Immature natural killer cell (primary cell): ENCODE measurements at places on chromosomes 7 and 10. TPM values are rescaled to one million over a fixed set of nuclear protein-coding genes. Genes with fewer than 3 reads are reported as not detected.

Gene PRLHR
- polyA plus RNA-seq, result not detected

Gene LAMB1
- not detected for polyA plus RNA-seq

Gene ENKUR
- 0.12 TPM for polyA plus RNA-seq

Gene CHAT
- not detected for polyA plus RNA-seq

Gene FXYD4
- polyA plus RNA-seq, result not detected

Gene MTERF1
- 8.9 TPM for polyA plus RNA-seq

Gene HYAL4
- not detected for polyA plus RNA-seq

Gene CPN1
- not detected for polyA plus RNA-seq

DNA sequence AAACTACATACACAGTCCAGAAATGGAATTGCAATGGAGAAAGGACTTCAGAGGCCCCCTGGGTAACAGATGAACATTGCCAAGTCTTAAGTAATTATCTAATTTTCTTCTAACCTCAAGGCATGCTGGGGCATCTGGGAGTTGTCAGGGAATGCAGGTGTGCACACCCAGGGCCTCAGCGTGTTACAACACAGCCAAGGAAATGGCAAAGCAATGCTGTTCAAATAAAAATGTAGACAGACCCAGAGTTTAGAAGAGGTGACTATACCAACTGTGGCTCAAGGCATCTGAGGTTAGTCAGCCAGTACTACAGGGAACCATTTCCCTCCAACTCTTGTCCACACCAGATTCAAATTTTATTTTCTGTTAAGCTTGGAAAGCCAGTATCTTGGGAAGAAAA, 73.6 kb downstream of the CCDC3 start:
- H3K27me3 ChIP-seq, result peaks cover 2% of the 10 kb centered on the region
- no peak overlapping the region for H3K4me3 ChIP-seq
- no peak overlapping the region for H3K27ac ChIP-seq
- H3K4me1 ChIP-seq, result no peaks in the 10 kb centered on the region

- DNase-seq, result no peak
- peaks cover 15% of the 10 kb centered on the region for H3K27me3 ChIP-seq
- H3K4me3 ChIP-seq, result no peak overlapping the region
- no peak overlapping the region for H3K27ac ChIP-seq
- H3K4me1 ChIP-seq, result no peaks in the 10 kb centered on the region
Measured at GRCh38 chr10:3516923-3517255, 268.1 kb downstream of the KLF6 start.

DNA sequence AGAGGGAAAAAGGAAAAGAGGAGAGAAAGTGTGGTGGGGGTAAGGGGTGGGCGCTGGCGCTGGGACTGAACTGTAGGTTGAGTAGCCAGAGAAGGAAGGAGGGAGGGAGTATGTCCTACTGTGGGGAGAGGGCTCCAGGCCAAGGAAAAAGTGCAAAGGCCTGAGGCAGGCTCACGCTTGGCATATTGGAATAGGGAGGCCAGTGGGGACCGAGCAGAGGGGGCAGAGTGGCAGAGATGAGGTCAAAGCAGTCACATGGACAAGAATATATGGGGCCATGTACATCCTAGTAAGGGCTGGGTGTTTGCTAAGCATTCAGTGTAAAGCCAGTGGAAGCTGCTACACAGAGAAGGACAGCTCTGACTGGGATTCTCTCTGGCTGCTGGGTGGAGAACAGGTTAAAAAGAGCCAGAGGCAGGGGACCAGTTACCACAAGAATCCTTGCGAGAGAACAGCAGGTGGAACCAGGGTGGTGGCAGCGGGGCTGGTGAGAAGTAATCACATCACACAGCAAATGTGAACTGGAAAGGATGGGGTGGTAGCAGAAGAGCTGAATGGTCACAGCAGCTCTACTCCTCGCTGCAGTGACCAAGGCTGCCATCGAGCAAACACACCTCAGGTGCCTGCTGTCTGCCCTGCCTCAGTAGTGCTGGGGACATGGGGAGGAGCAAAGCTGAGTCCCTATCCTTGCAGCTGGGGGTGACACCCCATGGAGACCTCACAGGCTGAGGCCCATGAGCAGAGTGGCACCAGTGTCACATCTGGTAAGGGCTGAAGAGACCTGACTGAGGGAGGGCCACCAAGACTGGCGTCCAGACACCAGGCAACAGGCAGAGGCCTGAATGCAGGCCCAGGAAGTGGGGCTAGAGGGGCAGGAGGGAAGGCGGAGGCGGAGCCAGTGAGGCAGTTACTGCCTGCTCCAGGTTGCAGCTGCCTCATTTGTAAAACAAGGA, 39.5 kb downstream of the FAM53B start:
- peak; percentile 39 for DNase-seq
- H3K27me3 ChIP-seq, result peaks cover 15% of the 10 kb centered on the region
- H3K27ac ChIP-seq, result peak overlapping the region; percentile 99
- peaks cover 100% of the 10 kb centered on the region for H3K4me1 ChIP-seq
- peaks cover 36% of the 10 kb centered on the region for H3K36me3 ChIP-seq
- peak overlapping the region; percentile 61 for H3K4me3 ChIP-seq

GRCh38 chr7:159022238-159022993, 122.3 kb downstream of the VIPR2 start:
- no peak for DNase-seq
- peaks cover 5% of the 10 kb centered on the region for H3K27me3 ChIP-seq
- no peaks in the 10 kb centered on the region for H3K36me3 ChIP-seq
- no peak overlapping the region for H3K27ac ChIP-seq

GRCh38 chr7:151125846-151126481, 39.7 kb downstream of the AGAP3 start:
- DNase-seq, result no peak
- no peak overlapping the region for H3K4me3 ChIP-seq
- H3K4me1 ChIP-seq, result no peaks in the 10 kb centered on the region
- H3K27ac ChIP-seq, result no peak overlapping the region
- H3K27me3 ChIP-seq, result no peaks in the 10 kb centered on the region

GRCh38 chr7:137755846-137756651, 90.7 kb downstream of the DGKI start:
- H3K4me3 ChIP-seq, result no peak overlapping the region
- H3K4me1 ChIP-seq, result no peaks in the 10 kb centered on the region
- no peak for DNase-seq

- H3K27ac ChIP-seq, result no peak overlapping the region
- H3K4me1 ChIP-seq, result peaks cover 73% of the 10 kb centered on the region
- no peak overlapping the region for H3K4me3 ChIP-seq
- no peak for DNase-seq
Measured at GRCh38 chr7:27944643-27945042, 204.7 kb downstream of the TAX1BP1 start.

DNA sequence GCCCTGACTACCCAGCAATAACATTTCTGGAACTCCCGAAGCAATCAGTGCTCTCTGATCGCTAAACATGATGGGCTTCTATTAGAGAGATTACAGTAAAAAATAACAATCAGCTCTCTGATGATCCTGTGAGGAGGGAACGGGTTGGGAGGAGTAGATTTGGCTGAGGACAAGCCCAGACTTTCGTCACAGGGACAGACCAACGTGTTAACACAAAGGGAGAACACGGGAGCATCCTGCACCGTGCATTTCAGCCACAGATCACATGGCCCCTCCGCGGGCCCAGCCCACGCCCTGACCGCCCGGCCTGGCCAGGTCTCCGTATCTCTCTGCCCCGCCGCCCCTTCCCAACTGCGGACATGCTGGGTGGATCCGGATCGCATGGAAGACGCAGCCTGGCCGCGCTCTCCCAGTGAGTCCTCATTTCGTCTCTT, 95.0 kb upstream of the AGBL3 start:
- peaks cover 11% of the 10 kb centered on the region for H3K27me3 ChIP-seq
- peaks cover 2% of the 10 kb centered on the region for H3K4me1 ChIP-seq
- no peak overlapping the region for H3K4me3 ChIP-seq
- no peak for DNase-seq
- H3K27ac ChIP-seq, result no peak overlapping the region

DNA sequence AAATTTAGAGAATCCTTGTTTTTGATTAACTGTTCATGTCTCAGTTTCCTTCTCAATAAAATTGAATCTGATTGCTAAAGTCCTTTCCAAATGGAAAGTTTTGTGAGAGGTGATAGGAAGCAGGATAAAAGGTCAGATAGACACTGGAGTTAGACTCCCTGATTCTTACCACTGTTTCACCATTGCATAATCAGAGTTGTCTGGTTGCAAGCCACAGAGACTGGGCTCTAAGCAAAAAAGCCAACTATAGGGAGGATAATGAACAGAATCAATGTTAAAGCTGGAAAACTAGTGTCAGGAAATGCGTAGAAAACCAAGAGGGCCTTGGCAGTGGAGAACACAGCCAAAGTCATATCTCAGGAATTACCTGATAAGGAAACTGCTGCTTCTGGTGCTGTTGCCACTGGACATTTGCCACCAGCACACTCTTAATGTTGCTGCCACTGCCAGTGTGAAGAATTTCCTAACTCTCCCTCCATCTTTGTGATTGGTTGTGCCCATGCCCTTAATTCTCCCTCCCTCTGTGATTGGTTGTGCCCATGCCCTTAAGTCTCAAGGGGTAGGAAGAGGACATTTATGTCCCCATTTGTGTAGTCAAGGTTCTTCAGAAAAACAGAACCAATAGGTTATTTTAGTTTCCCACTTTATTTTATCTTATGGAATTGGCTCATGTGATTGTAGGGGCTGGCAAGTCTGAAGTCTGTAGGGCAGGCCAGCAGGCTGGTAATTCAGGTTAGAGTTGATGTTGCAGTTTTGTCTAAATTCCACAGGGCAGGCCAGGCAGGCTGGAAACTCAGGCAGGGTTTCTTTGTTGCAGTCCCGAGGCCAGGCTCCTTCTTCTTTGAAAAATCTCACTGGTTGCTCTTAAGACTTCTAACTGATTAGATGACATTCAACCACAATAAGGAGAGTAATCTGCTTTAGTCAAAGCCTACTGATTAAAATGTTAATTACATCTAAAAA, 639.0 kb downstream of the REEP3 start:
- H3K27ac ChIP-seq, result no peak overlapping the region
- H3K36me3 ChIP-seq, result no peaks in the 10 kb centered on the region
- no peaks in the 10 kb centered on the region for H3K27me3 ChIP-seq
- H3K4me3 ChIP-seq, result no peak overlapping the region

GRCh38 chr7:127189886-127190285, 62.9 kb downstream of the GRM8 start:
- no peaks in the 10 kb centered on the region for H3K27me3 ChIP-seq
- no peak for DNase-seq
- no peaks in the 10 kb centered on the region for H3K4me1 ChIP-seq

GRCh38 chr10:52423369-52423768, 109.3 kb downstream of the DKK1 start:
- H3K4me1 ChIP-seq, result no peaks in the 10 kb centered on the region
- H3K27me3 ChIP-seq, result peaks cover 4% of the 10 kb centered on the region
- H3K4me3 ChIP-seq, result no peak overlapping the region
- no peak for DNase-seq
- no peak overlapping the region for H3K27ac ChIP-seq

DNA sequence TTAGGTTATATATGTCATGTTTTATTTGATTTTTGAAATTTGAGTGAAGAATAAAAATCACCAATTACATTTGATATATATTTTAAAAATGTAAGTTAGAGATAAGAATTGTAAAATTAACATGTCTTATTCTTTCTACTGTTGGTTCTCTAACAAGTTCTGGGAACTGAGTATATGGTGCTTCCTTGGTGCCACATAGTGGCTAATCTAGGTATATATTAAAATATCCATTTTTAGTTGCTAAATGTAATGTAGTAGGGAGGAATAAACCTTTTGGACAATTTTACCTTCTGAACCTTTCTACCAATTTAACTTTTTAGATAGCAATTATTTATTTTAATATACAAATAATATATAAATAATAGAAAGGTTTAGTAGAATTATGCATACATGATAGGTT, 17.5 kb downstream of the CFAP69 start:
- peak; percentile 20 for DNase-seq
- no peaks in the 10 kb centered on the region for H3K4me1 ChIP-seq
- peaks cover 4% of the 10 kb centered on the region for H3K27me3 ChIP-seq
- no peak overlapping the region for H3K4me3 ChIP-seq
- H3K27ac ChIP-seq, result no peak overlapping the region
- no peaks in the 10 kb centered on the region for H3K36me3 ChIP-seq

DNA sequence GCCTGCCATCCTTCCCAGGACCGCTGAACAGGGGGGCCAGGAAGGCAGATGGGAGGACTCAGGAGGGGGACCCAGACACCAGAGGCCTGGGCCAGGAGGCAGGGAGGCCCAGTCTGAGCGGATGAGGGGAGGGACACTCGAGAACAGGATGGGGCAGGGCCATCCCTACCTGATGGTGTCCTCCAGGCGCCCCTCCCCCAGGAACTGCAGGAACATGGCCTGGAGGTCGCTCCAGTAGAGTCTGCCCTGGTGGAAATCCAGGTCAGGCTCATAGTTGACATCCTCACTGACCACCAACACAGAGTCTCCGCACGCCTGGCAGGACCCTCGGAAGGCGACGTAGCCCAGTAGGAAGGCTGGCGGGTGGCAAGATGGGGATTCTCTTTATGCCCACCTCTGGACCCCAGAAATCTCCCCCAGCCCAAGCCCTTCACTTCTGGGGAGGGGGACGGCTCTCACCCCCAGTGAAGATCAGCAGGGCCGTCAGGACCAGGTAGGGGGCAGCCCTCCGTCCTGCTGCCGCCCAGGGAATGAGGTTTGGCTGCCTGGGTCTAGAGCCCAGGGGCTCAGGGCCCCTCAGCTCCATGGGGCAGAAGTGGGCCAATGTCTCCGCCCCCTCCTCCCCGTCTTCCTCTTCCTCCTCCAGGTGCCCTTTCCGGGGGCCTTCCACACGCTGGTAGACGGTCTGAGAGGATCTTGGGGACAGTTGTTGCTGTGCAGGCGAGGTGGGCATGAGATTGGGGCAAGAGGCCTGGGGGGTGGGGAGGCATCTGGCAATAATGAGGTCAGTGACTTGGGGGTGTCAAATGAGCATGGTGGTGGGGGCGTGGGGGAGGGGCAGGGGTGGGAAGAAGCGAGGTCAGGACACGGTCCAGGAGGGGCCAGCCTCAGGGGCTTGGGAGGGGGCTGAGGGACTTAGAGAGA, 573 bp downstream of the TFR2 start:
- no peaks in the 10 kb centered on the region for H3K4me1 ChIP-seq
- H3K27me3 ChIP-seq, result peaks cover 4% of the 10 kb centered on the region
- H3K4me3 ChIP-seq, result no peak overlapping the region
- H3K27ac ChIP-seq, result no peak overlapping the region
- DNase-seq, result no peak

DNA sequence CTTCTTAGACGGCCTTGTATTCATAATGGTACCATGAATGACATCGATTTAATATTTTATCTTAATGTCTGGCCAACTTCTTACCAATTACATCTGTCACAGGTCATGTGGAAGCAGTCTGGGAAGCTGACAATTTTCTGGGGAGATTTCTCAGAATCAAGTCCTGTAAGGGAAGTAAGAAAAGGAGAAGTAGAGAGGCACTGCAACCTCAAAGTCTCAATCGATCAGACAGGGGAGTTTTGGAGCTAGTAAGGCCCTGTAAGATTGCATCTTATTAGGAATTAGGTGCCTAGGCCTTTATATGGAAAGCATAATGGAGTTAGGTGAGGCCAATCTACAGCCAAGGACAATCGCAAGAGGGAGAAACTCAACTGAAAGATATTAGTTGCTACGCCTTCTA, 694.6 kb upstream of the SORCS1 start:
- peaks cover 2% of the 10 kb centered on the region for H3K27me3 ChIP-seq
- H3K4me1 ChIP-seq, result no peaks in the 10 kb centered on the region
- DNase-seq, result no peak
- H3K4me3 ChIP-seq, result no peak overlapping the region
- H3K27ac ChIP-seq, result no peak overlapping the region
